Right ventricle myocardium superior (tissue), 1 donor: ENCODE measurements at places on chromosomes 5 and 9.

DNA sequence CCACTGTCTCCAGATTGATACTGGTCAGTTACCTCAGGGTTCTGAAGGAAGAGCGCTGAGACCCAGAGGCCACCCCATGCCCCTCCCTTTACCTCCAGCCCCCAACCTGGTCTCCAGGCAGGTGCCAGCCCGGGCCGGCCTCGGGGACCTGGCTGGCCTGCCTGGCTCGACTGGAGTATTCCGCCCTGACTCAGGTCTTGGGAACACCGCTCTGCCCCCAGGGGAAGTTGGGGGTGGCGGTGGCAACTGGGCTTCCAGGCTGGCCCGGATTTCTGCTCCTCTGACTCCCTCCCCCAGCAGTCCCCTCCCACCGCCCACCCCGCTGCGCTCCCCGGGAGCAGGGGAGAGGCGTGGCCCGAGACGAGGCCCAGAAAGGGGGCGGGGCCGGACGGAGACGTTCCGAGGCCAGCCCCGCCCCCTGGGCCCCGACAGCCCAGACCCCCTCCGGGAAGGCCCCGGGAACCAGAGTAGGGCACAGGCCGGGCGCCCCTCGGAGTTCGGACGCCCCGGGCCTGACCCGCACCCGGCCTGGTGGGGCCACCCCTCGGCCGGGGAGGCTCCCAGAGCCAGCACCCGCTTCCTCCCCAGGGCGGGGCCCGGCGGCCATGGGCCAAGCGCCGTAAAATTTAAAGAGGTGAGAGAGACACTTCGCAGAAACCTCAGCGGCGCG, 82.5 kb upstream of the ZBTB43 start:
- peak; percentile 90 for DNase-seq

DNA sequence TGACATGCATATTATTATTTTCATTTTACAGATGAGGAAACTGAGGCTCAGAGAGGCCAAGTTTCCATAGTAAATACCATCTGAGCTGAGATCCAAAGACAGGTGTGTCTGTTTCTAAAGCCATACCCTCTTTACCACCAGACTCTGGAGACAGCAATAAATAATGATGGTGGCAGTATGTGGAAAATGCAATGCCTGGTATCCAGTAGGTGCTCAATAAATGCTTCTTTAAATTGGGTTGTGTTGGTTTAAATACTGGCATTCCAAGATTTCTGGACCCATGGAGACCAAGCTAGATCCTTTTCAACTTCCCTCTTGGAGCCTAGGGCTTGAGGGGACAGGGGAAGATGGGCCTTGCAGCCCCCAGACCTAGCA, 221.3 kb upstream of the MSX2 start:
- no peak for DNase-seq

DNA sequence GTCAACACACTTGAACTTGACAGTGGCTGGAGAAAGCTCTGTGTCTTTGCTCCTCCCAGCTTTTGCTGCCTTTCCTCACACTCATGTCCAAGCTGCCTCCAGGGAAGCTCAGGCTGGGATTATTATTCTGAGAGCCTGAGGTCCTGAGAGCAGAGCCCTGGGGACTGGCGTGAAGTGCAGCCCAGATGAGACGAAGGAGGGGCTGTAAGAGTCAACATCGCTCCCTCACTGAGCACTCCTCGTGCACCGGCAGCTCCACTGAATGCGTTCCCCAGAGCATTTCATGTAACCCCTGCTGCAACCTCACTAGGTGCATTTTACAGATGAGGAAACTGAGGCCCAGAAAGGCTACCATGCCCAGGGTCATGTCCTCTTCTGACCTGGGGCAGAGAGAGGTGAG, 63.5 kb upstream of the PHYKPL start:
- DNase-seq, result peak; percentile 33

DNA sequence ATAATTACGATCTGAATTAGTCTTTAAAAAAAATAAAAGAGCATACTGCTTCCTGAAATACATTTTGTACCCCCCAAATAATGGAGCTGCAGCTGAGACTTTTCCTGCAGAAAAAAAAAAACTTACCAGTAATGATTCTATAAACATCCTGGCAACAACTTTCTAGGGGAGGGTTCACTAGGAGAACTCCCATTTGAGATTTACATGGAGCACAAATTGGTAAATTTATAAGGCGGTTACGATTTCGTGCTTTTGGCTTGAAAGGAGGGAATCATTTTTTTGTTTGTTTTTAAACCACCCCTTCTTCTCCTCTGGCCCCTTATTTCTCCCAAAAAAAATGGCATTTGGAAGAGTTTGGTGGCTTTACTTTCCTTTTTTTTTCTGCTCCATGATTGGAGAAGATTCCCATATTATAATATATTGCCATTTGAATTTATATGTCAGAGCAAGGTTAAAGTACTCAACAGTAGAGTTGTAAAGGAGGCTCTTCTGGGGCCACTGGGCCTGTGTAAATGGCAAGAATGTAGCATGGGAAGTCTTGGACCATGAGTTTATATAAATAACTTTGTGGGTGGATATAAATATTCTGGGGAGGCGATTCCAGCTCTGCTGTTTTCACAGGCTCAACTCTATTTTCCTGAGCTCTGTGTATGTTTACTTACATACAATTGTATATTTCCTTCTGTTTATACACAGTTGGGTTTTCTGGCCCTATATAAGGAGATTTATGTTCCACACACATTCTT, 159.9 kb downstream of the CSNK1G3 start:
- no peak for DNase-seq

DNA sequence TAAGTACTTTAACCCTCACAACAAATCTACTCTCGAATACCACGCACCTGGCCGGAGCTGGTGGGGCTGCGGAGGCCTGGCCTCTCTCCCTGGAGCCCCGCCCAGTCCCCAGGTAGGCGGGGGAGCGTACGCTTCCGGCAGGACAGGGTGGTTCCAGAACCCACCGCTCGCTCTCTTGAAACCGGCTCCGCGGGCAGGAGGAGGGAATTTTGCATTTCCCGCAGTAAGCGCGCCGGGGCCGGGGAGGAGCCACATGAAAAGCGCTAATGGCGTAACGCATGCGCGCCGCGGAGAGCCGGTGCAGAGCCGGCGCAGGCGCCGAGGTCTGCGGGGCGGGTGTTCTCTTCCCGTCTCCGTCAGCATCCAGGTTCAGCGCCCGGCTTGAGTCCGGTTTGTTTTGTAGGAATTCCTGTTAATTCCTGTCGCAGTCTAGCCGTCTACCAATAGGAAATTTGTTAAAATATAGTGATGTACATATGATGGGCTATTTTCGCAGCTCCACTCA, 20.8 kb downstream of the CAVIN4 start:
- DNase-seq, result peak; percentile 91

- DNase-seq, result peak; percentile 53
Observed at GRCh38 chr5:167944121-167944852, 347.2 kb upstream of the WWC1 start.
